GM04503 (cell line): ENCODE measurements at places on chromosomes 1 and 21.
A peak's percentile ranks its signal among the peaks of the same experiment; 100 is the strongest.

- DNase-seq = no peak
Measured at GRCh38 chr1:230694991-230695390, 18.9 kb downstream of the AGT start.

- DNase-seq = no peak
Measured at GRCh38 chr1:145983960-145984830, 12.2 kb downstream of the TXNIP start.

- DNase-seq = no peak
Measured at GRCh38 chr1:108106775-108107174, 93.4 kb downstream of the SLC25A24 start.

- no peak for DNase-seq
Measured at GRCh38 chr1:8910914-8911313, 32.4 kb upstream of the ENO1 start.

DNA sequence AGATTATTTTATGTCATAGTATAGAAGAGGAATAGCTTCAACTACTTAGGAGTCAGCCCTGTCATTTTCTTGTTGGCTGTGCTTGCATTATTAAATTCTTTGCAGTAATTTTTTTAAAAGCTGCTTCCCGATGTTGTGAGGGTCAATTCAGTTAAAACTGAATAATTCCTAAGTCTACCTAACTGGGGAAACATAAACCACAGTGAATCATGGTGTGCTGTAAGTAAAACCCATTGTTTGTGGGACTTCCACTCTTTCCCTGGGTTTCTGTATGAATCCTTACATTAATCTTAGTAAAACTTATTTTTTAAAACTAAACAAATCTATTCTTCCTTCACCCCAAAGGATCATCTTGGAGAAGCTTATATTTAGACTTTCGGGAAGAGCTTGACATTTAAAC, 4.4 kb downstream of the SUCO start:
- no peak for DNase-seq

DNA sequence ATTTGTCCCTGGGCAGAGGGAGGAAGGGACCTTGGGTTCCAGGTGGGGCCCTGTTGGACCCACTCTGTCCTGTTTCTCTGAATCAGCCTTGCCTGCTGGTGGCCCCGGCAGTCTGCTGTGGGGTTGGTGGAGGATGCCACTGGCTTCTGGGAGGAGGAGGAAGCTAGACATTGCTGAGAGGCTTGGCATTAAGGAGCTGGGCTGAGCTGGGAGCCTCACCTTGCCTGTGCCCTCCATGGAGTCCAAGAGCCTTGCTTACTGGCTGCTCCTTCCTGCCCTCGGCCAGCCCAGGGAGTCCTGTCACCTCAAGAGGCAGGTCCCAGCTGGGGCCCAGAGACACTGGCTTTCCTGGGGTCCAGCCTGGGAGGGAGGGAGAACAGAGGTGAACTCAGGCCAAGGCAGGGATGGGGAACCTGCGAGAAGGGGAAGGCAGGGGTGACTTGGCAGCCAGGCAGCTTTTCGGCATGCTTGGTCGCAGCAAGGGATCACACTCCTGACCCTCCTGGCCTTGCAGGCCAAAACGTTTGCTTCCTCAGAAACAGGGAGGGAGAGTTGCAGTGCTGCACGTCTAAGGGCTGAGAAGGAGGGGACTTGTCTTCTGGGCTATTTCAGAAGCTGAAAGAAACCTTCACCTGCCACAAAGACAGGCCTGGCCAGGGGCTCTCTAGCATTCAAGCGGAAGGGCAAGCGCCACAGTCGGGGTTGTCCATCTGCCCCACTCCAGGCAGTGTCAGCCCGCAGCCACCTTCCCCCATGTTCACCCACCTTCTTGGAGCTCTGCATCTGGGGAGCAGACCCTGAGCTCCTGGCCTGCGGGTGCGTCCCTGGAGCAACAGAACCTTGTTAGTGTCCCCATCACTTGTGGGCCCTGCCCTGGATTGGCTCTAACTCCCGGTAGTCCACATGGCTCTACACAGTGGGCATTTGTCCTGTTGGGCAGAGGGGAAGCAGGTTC, 8.9 kb downstream of the TMEM201 start:
- no peak for DNase-seq

DNA sequence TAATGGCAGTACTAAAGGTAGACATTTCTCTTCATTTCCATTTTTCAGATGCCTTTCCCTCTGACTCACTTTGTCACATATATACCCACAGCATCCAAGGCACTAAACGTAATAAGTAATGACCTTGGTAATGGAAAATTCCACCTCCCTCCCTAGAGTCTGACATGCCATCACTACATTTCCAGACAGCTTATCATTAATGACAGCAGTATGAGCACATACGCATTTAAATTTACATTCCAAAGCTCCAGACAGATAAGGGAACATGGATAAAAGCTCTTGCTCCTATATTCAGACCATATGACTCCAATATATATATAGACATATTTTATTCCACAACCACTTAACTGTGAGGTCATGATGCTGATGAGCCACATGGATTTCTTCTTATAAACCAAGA, 191.7 kb upstream of the GORAB start:
- no peak for DNase-seq

DNA sequence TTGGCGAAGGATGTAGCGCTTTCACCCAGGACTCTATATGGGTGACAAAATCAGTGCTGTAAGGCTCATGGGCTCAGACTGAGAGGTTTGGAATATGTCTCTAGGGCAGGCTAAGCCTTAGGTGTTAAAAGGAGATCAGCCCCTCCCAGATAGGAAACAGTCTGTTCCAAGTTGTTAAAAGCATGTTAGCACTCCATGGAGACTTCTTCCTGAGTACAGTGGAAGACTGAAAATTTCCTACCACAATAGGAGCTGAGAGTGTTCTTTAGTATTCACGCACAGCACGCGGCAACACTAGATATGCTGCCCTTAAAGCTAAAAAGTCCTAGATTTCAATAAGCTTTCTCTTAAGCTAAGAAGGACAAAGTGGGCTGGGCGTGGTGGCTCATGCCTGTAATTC, 122.1 kb downstream of the TRABD2B start:
- no peak for DNase-seq

GRCh38 chr1:68327414-68327813, 95.1 kb upstream of the WLS start:
- DNase-seq = no peak

DNA sequence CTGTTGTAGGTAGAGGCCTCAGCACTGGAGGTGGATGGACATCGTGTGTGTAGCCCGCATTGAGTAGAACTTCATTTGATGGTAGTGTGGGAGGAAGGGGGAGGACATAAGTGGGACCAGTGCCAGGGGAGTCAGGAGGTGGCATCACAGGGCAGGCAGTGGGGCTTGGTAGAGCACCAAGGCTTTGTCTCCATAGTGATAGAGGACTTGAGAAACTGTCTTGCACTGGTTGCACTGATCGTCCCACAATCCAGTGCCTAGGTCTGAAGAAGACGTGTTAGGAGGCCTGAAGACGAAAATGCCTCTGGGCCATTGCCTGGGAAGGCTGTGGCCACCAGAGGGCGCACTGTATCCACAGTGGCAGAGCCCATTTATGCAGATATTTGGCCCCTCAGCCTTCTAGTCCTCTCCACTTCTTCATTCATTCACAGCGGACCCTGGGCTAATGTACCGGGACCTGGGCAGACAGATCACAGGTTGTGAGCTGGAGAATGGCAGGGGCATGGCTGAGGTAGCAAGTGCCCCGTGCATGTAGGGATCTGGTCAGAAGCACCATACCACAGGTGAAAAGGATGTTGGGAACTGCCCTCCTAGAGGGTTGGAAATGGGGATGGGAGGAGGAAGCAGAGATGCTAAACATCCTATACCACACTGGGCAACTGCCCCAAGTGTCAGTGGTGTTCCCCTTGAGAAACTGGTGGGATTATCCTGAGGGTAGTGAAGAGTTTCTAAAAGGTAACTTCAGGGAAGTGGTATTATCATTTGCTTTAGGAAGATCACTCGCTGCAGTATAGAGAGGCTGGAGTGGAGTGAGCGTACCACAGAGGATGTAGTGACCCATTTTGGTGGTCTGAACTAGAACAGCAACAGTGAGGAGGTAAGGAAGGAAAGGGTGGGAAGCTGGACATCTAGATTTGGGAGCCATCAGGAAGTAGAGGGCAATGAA, 95.3 kb downstream of the PIK3R3 start:
- DNase-seq = peak; percentile 24

DNA sequence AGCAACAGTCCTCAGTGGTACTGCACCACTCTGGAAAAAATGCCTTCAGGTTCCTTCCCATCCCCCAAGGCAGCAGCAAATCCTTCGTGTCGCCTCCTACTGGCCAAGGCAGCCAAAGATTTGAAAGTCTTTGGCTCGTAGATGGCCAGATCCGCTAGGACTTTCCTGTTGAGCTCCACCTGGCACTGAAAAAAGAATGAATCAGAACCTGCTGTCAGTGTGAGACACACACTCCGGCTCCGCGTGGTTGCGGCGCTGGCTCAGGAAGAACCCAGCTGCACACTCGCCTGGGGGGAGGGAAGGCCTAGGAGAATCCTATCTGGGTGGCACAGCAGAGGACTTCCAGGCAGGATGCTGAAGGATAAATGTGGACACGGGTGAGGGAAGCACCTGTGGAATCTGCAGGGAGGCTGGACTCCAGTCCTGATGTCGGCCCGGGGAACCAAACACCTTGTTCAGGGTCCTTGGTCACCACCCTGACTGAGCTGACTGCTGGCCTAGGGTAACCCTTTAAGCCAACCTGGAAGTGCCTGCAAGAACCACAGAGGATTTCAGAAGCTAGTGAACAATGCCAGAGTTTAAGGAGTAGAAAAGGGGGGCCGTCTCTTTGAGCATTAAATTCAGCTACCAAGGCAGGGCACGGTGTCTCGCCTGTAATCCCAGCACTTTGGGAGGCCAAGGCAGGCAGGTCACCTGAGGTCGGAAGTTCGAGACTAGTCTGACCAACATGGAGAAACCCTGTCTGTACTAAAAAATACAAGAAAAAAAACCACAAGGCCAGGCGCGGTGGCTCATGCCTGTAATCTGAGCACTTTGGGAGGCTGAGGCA, 3.2 kb upstream of the CCNL2 start:
- no peak for DNase-seq

DNA sequence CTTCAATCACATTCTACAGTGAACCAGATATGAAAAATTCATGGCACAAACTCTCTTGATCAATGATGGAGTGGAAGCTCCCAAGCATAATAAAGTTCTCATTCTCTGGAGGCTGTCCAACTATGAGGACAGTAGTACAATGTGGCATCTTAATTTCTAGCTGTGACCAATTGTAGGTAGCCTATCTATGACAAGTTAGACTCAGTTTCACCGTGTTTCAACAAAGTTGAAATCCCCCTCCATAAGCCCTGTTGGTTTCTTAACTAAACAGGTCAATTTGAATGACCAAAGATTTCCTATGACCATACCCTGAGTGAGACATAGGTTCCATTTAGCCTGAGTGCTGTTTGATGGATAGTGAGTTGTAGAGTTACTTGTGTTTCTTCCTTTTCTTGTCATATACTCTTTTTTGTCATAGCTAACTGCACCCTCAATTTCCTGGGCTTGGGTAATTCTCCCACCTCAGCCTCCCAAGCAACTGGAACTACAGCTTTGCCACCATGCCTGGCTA, 11.8 kb downstream of the PATJ start:
- no peak for DNase-seq

DNA sequence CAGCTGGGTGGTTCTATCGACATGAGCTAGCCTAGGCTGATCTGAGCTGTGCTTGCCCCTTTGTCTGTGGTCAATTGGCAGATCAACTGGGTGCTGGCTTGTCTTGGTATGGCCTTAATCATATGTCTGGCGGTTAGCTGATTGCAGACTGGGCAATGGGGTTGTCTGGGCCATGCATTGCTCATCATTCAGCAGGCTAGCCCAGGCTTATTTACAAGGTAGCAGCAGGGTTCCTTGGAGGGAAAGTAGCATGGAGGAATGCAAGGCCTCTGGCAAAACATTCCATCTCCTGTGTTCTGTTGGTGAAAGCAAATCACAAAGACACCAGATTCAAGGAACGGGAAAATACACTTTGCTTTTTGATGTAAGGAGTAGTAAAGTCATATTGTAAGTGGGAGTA, 84.0 kb upstream of the IVNS1ABP start:
- no peak for DNase-seq

DNA sequence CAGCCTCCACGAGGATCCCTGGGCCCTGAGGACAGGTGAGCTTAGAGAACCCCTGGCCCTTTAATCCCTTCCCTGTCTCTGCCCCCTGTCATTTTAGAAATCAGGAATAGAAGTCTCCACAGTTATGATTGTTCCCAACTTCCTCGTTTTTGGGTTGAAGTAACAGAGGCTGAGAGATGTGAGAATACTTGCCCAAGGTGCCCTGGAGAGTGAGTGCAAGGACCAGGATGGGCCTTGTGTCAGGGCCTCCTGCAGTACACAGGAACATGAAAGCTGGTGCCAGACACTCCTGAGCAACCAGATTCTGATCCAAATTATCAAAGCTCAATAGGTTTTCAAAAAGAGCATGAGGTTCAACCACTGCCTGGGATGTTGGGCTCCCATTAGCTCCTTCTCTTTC, 10.1 kb downstream of the HLX start:
- no peak for DNase-seq

GRCh38 chr1:173017792-173018191, 32.9 kb downstream of the TNFSF18 start:
- no peak for DNase-seq

DNA sequence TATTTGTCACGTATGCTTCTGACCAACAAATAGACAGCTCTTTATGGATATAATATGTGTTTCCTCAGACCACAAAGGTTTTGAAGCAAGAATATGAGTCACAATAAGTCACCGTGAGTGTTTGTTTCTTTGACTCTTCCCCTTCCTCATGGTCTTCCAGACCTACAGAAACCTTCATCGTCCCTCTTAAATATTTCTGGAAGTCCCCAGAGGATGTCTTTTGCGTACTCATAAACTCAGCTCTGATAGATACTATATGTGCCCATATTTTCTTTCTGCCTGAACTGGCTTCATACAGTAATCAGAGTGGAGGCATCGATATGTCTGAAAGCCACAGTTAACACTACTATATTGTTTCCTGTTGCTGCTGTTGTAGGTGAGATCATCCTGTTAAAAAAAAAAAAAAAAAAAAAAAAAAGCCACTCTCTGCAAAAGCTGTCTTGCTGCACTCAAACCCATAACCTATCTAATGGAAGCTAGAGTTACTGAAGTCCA, 38.4 kb downstream of the ADAMTS1 start:
- DNase-seq = no peak

DNA sequence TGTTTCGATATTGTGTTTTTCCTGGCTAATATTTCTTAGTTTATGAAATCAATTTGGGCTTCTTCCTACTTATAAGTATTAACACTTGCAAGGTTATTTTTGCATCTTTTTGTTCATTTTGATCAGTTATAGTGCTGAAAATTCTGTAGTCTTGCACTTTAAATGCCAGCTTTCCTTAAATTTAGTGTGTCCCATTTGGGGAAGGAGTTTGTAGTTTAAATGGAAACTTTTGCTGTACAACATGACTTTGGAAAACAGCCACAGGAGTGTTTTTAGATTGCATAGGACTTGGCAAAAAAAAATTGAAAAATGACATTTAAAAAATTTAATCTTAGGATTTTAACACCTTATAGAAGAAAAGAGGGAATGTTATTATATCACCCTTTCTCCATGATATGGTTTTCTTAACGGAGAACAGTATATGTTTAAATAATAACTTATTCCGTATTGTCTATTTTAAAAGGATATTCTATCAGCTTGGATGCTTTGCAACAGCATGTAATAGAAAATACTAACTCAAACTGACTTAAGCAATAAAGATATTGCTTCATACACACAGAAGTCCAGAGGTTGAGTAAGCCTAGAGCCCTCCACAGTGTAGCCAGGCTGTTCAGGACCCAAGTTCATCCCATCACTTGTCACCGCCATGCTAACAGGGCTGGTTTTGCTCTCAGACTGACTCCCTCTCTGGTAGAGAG, 53.8 kb downstream of the LYPLAL1 start:
- no peak for DNase-seq

GRCh38 chr1:155651861-155652661, 36.5 kb downstream of the YY1AP1 start:
- DNase-seq = no peak

GRCh38 chr1:230629511-230629910, 12.8 kb upstream of the COG2 start:
- no peak for DNase-seq
